ENCODE measurements at places on chromosomes 4 and X.

DNA sequence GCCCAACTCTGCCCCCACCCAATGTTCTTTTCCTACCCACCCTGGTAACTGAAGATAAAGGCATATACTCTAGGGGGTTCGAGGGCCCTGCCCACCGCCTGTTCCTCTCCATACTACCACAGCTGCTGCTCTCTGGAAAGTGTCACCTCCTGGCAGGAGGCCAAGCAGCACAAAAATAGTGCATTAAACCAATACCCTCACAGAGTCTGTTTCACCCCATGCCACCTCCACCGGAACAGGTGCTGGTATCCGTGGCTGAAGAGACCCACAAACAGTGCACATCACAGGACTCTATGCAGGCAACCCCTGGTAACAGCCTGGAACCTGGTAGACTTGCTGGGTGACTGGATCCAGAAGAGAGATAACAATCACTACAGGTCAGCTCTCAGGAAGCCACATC lies 85.1 kb upstream of the CTSO start:
- DNase-seq = no peak

GRCh38 chr4:98298022-98298421 lies 36.8 kb downstream of the RAP1GDS1 start:
- DNase-seq = no peak

DNA sequence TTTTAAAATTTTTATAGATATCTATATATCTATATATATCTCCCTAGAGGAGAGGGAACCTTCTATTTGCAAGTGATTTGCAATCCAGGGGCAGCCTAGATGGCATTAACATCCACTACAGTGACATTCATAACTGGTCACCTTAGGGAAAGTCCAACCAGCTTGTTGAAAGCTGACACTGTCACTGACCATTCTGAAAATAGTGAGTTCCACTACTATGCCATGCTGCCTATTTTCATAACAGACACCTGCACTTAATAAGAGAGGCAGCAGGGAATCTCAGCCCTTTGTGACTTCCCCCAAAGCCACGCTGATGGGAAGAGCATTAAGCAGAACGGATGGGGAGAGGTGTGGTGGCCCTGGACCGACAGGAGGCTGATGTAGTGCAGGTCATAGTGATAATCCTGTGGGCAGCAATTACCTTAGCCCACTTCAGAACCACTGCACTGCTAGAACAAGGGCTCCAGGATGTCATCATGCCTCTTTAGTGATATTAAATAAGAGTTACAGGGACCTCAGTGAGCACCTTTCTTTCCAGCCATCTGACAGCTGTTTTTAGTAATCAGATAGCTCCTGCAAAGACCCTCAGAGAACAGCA lies 51.3 kb downstream of the GPRIN3 start:
- no peak for DNase-seq

GRCh38 chr4:39259571-39260330 lies 77.4 kb downstream of the WDR19 start:
- DNase-seq = no peak

DNA sequence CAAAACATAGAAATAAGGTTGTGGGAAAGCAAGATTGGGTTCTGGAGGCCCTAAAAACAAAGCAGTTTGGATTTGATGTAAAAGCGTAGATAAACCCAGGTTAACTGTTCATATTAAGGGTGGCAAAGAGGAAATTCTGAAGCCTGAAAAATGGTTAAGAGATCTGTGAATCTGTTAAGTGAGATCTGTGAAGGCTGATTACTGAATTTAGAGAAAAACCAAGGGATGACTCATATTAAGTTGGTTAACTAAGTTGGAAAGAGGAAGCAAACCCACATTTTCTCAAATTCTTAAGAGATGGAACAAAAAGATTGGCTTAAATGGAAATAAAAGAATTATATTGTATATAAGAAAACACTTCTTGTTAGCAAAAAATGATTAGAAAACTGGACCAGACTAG lies 22.8 kb downstream of the GPAT3 start:
- DNase-seq = no peak
